ENCODE measurements at places on chromosomes 1 and 21.

GRCh38 chr1:196148367-196148970, 459.8 kb downstream of the KCNT2 start:
- no peak for DNase-seq

DNA sequence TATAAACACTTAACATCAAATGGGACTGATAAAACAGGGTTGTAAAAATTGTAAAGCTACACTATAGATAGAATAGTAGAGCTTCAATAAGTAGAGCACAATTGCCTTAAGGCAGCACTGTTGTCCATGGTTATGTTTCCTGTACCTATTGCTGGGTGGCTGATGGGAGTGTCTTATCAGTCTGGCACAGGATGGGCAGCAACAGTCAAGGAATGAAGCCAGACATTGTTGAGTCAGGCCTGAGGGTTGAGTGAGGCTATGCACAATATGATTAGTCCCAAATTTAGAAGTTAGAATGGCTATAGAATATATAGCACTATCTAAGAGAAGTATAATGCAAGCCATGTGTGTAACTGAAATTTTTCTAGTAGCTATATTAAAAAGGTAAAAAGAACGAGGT, 25.0 kb upstream of the CD1D start:
- DNase-seq: no peak

DNA sequence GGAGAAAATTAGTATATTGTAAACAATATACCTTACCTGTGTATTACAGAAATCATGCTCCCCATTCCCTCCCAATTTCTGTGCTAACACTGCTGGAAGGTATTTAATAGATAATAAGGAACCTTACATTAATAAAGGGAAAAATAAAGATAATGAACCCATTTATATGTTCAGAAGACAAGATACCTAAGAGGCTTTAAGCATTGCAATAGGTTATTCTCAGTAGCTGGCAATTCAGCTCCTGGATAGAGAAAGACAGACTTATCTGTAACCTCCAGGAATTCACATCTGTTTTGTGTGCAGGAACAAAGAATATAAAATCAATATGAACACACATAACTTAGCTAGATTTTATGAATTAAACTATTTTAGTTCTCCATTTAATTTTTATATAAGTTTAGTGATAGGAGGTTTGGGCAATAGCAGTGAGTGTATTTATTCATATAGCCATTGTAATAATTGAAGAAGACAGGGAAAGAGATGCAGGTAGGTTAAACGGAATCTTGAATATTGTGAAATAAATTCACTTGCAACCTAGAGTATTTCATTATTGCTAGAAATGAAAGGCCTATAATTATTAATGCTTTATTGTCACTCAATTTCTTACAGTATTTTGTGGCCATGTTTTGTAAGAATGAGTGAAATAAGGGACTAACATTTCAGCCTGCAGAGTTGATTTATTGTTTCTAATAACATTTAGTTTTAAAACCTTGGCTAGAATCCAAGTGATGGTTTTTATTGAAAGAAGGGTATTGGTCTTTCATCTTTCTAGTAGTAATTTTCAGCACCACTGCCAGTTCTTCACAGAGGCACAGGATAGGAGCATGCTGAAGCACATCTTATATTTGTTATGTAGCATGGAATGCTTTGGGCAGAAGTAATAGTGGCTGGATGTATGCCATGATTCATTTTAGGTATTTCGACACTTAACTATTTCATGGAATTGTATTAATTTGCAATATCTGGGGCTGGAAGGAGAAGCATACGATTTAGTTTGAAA, 1.5 kb downstream of the XPR1 start:
- DNase-seq: no peak

GRCh38 chr1:199182186-199182843, 543.5 kb downstream of the PTPRC start:
- DNase-seq: no peak

GRCh38 chr1:34696230-34696629, 58.6 kb upstream of the GJB5 start:
- DNase-seq: no peak

DNA sequence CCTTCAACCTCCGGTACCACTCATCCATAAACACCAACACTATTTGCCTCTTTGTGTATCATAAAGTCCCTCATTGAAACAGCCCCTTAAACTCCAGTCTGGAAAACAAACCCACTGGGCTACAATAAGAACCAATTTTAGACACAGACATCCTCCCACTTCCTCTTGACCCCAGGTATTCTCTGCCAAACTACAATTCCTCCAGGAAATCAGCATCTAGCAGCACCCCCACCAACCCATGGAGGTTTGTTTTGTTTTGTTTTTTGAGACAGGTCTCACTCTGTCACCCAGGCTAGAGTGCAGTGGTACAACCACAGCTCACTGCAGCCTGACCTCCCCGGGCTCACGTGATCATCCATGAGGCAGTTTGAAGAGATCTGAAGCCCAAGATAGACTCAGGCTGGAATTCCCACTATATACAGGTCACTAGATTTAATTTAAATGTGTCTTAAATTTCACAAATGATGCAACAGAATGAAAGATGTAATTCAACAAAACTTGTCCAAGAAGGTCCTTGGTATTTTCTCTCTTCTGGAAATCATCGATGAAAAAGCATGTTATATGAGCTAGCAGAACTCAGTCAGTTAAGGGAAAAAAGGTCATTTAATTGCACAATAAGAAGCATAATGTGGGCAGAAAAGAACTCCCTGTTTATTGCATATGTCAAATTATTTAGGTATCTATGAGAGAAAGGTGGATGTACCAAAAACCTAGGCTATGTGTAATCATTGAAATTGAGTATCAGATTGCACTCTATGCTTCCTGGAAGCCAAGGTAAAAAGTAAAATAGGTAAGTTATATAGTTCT, 30.3 kb downstream of the TCP10L start:
- DNase-seq: no peak

DNA sequence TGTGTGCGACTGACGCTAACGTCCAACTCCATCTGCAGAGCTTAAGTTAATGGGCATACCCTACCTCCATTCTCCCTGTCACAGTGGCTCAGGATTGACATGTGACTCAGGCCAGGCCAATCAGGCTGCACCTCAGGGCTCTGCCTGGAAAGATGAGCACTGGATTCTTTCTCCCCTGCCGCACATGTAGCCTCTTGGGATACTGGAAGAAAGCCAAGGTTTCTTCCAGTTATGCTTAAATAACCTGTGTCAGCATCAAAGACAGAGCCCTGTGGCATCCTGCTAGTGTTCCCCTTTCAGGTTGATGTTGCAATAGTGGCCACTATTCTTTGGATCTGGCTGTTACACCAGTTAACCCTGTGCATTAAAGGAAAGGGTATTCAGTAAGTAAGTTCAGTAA, 55.0 kb upstream of the SYT6 start:
- no peak for DNase-seq

- peak; percentile 29 for DNase-seq
Observed at GRCh38 chr1:67332653-67333529, 25.2 kb downstream of the IL12RB2 start.

DNA sequence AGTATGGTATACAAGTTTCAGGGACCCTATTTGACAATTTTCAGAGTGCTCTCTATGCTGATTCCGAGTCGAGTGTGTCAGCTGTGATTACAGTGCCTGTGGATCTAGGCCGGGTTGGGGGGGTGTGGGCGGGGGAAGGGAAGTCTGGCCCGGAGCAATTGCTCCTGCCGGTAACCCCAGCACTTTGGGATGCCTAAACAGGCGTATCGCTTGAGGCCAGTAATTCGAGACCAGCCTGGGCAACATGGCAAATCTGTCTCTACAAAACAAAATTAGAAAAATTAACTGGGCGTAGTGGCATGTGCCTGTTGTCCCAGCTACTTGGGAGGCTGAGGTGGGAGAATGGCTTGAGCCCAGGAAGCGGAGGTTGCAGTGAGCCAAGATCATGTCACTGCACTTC, 1.6 kb upstream of the IL10RB start:
- no peak for DNase-seq

- DNase-seq: no peak
Observed at GRCh38 chr1:59350521-59350920, 53.6 kb downstream of the FGGY start.

DNA sequence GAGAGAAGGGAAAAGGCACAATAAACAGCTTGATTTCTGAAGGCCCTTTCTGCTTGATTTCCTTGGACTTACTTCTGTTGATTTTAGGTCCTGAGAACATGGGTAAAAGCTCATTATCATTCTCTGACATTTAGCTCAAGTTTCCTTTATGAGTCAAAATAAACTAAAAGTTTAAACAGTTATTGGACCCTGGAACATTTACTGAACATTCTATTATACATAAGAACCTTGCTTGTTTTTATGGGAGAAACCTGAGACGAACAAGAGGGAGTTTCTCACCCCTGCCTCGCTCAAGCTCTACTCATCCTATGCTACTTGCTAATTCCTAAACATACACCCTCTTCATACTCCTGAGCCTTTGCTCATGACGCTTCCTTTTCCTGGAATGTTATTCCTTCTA, 538.3 kb upstream of the PKN2 start:
- no peak for DNase-seq

DNA sequence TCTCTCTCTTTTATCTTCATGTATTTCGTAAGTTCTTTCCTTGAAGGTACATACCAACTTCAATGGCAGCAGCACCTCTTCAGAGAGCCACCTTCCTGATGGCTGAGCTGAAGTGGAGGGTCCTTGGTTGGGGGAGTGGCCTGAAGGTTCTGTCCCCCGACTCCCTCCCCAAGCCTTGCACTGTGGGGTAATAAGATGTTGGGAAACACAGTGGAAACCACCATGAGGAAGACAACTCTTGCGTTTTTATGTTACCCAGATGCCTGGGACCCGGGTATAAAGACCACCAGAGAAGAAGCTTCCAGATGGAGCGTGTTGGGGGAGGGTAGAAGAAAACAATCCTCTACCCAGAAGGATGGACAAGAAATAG, 794 bp downstream of the KRTAP12-3 start:
- no peak for DNase-seq

- no peak for DNase-seq
Observed at GRCh38 chr21:43686811-43687565, 27.6 kb downstream of the RRP1B start.

DNA sequence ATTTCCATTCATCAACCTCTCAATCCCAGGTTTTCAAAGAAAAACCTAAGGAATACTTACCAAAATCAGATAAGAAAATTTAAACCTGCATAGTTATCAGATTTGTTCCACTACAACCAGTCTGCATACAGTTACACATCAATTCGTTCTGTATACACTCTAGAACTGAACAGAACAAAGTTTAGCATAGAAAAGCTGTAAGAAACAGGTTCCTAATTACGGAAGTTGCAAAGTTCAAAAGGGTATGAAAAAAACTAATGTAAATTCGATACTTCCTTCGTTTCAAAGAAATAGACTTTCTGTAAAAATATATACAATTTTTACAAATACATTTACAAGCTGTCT, 3.1 kb downstream of the MCL1 start:
- no peak for DNase-seq

- DNase-seq: peak; percentile 84
Observed at GRCh38 chr1:37946703-37947360, at the start of gene INPP5B. TSS of gene INPP5B (minus strand) at chr1:37947053. CDS start at chr1:37946308, 745 bp downstream.

- no peak for DNase-seq
Observed at GRCh38 chr1:243535014-243535413, 279.2 kb downstream of the SDCCAG8 start.

DNA sequence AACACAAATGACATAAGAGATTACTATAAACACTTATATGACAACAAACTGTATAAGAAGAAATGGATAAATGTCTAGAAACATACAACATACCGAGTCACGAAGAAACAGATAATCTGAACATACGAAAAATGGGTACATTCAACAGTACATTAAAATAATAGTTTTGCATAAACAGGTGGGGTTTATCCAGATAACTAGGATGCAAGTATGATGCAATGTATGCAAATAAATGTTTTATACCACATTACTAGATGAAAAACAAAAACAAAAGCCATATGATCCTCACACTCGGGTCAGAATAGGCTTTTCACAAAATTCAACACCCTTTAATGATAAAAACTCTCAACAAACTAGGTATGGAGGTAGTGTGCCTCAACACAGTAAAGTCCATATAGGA, 1585.7 kb downstream of the BRINP3 start:
- no peak for DNase-seq

GRCh38 chr1:214573386-214574318, 22.2 kb upstream of the PTPN14 start:
- no peak for DNase-seq

DNA sequence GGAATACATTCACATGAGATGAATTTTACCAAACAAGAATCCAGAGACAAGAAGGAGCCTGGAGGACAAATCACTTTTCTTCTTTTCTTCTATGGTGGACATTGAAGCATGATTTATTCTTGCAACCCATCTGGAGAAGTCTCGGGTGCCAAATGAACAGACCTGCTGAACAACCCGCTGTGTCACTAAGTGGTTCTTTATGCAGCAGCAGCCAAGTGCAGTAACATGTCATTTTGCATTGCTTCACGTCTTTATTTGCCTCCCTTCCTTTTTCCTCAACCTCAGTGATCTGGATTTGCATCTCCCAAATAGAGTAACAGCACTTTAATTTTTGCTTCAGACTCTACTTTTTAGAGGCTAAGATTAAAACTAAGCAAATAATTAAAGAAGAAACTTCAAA, 50.0 kb upstream of the TENT5C start:
- DNase-seq: no peak

DNA sequence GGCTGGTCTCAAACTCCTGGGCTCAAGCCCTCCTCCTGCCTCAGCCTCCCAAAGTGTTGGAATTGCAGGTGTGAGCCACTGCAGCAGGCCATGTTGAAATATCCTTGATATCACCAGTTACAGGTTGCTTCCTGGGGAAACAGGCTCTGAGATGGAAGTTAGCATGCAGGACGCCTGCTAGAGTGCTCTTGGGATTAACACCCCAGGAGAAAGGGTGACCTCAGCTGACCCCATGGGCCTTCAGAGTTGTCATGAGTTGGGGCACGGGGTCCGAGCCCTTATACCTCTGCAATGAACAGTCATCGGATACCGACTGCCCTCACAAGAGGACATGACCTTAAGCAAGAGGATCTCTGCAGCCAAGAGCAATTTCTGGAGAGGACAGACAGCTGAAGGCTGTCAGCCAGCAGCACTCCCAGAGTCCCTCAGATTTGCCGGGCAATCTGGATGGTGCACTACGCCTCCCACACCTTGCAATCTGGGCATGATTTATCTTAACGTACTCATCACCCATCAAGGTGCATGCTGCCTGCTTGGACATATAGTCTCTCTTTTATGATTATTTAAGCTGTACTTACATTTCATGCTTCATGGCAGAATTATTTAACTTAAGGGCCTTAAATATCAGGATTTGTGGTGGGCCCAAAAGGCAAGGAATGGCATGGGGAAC, 134.6 kb downstream of the ADSS2 start:
- no peak for DNase-seq

GRCh38 chr1:80349218-80349617, 1342.7 kb upstream of the ADGRL4 start:
- DNase-seq: no peak

GRCh38 chr1:156627313-156627880, 8.2 kb downstream of the HAPLN2 start:
- DNase-seq: no peak

GRCh38 chr1:40880813-40881549, 18.8 kb upstream of the CITED4 start:
- no peak for DNase-seq

DNA sequence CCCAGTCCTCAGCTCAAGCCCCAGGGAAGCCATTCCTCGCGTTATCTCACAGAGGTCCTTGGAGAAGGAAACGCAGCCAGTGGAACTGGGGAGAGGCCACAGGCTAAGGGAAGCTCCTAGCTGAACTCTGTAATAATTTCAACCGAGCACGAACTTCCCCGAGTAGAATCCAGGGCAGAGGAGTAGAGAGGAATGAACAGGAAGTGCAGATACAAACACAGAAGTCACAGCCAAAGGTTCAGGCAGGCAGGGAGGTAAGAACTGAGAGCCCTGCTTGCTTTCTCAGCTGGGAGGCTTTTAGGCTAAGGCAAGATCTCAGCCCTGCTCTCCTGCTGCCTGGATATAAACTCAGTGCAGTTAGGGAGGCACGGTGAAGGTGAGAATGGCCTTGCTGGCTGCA, 23.7 kb downstream of the WARS2 start:
- no peak for DNase-seq

Data from activated naive CD8-positive, alpha-beta T cell treated with anti-CD3 and anti-CD28 coated beads for 36 hours (primary cell).